IgD-negative memory B cell (primary cell): ENCODE measurements at places on chromosomes 12 and 14. TPM values are rescaled to one million over a fixed set of nuclear protein-coding genes. Genes with fewer than 3 reads are reported as not detected.

The PTHLH gene
- not detected for polyA plus RNA-seq

The ITPK1 gene
- polyA plus RNA-seq: 43.1 TPM

The GDF3 gene
- polyA plus RNA-seq: not detected

The TAS2R10 gene
- polyA plus RNA-seq: not detected

The C14orf180 gene
- polyA plus RNA-seq: not detected

The GLIPR1 gene
- polyA plus RNA-seq: 147 TPM

The CLECL1 gene
- polyA plus RNA-seq: 168 TPM

The IFNG-AS1 gene
- 21.1 TPM for polyA plus RNA-seq

The EML1 gene
- not detected for polyA plus RNA-seq

The LTB4R2 gene
- 0.97 TPM for polyA plus RNA-seq

The SLC5A8 gene
- polyA plus RNA-seq: not detected

The ACOT4 gene
- 2.4 TPM for polyA plus RNA-seq

The KRT71 gene
- not detected for polyA plus RNA-seq

The ACYP1 gene
- polyA plus RNA-seq: 15.2 TPM

The COX14 gene
- polyA plus RNA-seq: 224 TPM

The KRT82 gene
- polyA plus RNA-seq: not detected

The PKP2 gene
- 0.43 TPM for polyA plus RNA-seq

The RFX4 gene
- not detected for polyA plus RNA-seq

The CFAP73 gene
- not detected for polyA plus RNA-seq

The TMEM121 gene
- polyA plus RNA-seq: 5.5 TPM

The VRTN gene
- not detected for polyA plus RNA-seq

The AGAP2 gene
- 4.1 TPM for polyA plus RNA-seq

The PAH gene
- not detected for polyA plus RNA-seq

The SPIC gene
- not detected for polyA plus RNA-seq

The PLEKHG7 gene
- polyA plus RNA-seq: 12.0 TPM

The NTN4 gene
- not detected for polyA plus RNA-seq

The CMKLR1 gene
- 0.64 TPM for polyA plus RNA-seq

The DDX55 gene
- 23.5 TPM for polyA plus RNA-seq
